ENCODE measurements at places on chromosomes 13 and 19.

DNA sequence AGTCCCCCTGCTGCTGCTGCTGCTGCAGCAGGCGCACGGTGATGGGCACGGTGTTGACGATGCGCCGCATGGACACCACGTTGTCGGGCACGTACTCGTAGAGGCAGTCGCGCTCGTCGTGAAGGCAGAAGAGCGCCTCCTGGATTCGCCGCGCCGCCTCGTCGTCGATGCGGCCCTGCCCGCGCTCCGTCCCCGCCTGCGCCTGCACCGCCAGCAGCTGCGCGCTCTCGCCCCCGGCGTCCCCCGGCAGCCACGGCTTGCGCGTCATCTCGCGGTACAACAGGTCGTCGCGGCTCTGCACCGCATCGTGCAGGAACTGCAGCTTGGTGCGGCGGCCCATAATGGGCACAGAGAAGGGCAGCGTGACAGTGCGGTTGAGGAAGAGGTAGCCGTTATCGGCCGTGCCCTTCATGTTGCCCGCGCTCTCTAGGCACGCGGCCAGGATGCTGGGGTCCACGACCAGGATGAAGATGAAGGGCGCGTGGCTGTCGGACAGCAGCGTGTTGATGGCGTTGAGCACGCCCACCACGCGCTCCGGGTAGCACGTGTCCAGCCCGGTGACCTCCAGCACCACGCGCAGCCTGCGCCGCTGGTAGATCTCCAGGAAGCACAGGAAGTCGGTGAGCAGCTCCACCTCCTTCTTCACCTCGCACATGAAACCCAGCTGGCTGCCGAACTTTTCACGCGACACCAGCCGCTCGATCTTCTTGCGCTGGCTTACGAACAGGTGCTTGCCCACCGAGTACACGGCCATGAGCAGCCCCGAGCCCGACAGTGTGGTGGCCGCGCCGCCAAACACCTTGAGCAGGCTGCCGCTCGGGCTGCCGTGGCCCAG, 8.1 kb downstream of the NKPD1 start:
- no peak for DNase-seq

DNA sequence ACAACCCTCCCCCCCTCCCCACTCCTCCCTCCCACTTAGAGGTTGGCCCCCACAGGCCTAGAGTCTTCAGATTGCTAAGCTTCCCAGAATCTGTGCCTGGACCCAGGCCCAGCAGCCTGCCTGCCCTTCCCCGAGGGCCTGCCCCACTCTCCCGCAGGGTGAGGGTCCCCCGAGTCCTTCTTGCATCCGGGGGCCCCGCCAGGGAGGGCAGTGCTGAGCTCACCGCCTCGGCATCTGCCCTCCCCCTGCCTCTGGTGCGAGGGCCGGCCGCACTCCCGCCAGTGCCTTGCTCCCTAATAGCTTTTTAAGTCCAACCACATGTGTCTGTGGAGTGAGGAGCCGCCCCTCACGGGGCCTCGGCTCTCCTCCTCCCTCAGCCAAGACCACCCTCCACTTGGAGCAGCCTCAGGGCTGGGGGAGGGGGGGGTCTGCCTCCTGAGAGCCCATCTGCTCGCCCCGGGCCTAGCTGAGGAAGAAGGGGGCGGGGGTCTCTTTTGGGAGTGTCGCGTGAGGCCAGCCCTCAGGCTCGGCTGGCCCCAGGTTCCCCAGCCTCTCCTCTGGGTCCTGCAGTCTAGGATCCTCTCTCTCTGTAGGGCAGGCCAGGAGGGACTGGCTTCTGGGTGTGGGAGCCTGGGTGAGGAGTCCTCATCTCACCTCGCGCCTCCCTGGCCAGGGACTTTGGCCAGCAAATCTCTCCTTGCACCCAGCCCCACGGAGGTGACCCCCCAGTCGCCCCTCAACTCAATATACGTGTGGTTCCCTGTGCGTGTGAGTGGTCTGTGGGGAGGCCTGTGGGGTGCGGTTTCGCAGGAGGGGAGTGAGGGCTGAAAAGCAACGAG, 47.2 kb downstream of the LYL1 start:
- no peak for DNase-seq

- DNase-seq, result no peak
Measured at GRCh38 chr13:86710896-86711295, 911.7 kb upstream of the SLITRK6 start.

GRCh38 chr13:75473468-75473867, 8.5 kb downstream of the TBC1D4 start:
- DNase-seq, result no peak

GRCh38 chr13:79283742-79284141, 122.3 kb downstream of the RBM26 start:
- no peak for DNase-seq

DNA sequence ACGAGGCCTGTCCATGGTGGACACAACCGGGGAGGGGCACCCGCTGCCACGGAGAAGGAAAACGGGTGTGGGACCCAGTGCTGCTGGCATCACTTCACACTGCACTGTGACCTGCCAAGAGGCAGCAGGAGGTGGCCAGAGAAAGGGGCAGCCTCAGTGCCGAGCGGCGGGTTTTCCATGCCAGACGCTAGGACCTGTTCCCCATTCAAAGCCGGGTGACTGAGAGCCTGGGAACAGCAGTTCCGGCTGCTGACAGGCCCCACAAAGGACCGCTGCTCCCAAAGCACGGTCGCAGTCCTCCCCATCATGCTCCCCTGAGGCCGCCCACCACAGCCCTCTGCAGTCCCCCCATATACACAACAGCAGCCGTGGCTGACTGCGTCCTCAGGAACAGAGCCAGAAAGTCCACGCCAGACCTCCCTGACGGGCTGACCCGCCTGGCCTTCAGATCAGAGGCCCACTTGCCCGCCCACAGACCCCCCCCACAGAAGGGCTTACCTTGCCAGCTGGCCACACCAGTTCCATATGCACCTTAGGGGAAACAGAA, 5.4 kb downstream of the AKAP8 start:
- DNase-seq, result no peak

GRCh38 chr13:95241321-95241720, 59.9 kb downstream of the ABCC4 start:
- DNase-seq, result no peak

GRCh38 chr19:12485571-12485970, 955 bp upstream of the ZNF709 start:
- no peak for DNase-seq

GRCh38 chr13:50898338-50898737, 11.3 kb upstream of the RNASEH2B start:
- DNase-seq, result no peak

GRCh38 chr19:5430237-5430636, 25.0 kb upstream of the ZNRF4 start:
- no peak for DNase-seq

GRCh38 chr13:23140492-23140891, 40.3 kb upstream of the SGCG start:
- no peak for DNase-seq

DNA sequence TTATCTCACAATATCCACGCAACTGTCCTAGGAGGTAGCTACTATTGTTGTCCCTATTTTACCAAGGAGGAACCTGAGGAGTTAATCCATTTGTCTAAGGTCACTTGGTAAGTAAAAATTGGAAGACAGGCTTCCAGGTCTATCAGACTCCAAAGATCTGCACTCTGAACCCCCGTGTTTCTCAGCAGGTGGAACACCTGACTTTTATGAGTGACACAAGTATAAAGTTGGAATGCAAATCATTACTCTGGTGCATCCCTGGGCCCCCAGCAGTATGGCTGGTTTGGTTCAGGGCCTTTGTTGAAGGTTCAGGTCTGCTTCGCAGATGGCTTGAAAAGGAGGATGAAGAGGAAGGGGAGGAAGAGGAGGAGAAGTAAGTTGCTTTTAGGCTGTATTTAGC, 46.0 kb downstream of the RGCC start:
- DNase-seq, result no peak

DNA sequence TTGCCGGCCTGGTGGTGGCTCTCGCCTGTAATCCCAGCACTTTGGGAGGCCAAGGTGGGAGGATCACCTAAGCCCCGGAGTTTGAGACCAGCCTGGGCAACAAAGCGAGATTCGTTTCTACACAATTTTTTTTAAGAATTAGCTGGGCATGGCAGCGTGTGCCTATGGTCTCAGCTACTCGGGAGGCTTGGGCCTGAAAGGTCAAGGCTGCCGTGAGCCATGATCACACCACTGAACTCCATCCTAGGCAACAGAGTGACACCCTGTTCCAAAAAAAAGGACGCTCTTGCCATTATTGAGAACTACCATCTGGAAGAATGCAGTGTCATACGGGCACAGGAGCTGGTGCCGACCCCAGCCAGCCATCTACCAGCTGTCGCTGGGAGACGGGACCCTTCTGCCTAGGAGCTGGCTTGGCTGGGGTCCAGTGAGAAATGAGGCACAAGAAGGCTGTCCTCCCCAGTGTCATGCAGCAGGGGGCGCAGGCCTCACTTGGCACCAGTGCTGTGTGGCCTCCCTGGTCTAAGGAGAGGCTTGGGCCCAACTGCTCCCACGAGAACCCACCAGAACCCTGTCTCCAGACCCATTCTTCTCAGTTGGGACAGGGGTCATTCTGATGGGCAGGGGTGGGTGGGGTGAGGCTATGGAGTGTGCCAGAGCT, 12.2 kb upstream of the RELB start:
- peak; percentile 65 for DNase-seq

DNA sequence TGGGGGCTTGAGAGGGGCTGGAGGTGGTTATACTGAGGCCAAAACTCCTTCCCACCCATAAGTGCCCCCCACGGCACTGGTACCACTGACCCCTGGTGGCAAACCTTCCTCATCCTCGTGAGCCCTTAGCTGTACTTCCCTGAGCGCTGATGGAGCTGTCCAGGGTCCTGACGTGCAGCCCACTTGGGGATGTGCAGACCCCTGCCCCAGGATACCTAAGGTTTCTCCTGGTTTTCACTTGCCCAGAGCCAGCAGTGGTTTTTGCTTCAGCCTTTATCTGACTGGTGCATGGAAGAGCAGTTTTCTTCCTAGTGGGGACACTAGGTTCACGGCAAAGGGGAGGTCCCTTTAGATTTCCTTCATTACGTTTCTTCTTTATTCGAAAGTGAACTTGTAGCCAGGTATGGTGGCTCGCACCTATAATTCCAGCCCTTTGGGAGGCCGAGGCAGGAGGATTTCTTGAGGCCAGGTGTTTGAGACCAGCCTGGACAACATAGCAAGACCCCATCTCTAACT, 28.7 kb upstream of the KCTD15 start:
- DNase-seq, result peak; percentile 39
